T-helper 17 cell (primary cell): ENCODE measurements at places on chromosomes 13 and 19.

DNA sequence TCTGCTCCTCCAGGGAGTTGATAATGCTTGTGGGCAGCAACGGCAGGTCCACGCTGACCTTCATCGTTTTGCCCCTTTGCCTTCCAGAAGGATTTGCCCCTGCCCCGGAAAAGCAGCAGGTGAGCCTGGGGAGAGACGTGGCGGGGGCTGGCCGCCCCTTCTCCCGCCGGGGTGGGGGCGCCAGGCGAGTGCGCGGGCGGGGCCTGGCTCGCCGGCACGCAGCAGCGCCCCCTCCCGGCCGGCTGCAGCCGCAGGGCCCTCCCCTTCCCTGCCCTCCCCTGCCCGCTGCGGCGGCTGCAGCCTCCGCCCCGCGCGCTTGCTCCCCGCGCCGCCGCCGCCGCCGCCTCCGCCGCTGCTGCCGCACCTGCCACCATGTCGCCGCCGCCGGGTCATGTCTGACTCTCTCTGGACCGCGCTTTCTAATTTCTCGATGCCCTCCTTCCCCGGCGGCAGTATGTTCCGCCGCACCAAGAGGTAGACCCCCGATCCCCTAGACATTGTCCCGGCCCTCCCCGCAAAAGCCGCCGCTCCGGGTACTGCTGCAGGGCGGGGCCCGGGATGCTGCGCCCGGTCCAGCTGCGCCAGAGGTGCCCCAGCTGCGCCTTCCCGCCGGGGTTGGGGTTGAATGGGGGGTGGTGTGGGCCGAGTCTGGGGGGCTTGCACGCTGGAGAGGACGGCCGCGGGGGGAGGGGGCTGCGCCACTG, at the start of gene MAST1:
Gene MAST1 (plus strand): TSS at position 334 of the 704 bp plus-strand sequence. CDS start 58 bp downstream, at position 392.
- DNase-seq: peak; percentile 49

DNA sequence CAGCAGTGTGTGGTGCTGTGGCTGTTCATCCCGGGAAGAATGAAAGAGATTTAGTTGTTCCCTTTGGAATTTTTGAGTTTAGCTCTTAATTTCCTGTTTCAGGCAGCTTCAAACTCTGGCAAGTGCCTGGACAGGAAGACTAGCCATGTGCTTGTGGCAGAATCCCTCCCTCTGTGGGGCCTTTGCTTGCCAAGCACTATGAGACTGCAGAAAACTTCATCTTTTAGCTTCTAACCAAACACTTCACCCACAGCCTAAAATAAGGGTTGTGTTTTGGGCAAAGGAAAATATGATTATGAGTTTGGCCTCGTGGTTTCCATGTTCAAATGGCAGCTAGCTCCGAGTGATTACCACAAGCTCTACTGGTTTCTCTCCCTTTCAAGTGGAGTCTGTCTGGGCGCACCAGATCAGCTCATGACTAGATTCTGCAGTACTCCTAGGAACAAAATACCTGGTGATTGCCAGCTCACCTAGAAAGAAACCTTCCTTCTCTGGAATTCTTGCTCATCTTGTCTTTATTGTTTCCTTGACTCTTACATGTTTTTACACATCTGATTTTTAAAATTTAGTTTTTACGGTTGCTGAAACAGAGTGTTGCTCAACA, 707.5 kb downstream of the SLITRK6 start:
- DNase-seq: no peak

- DNase-seq: no peak
Measured at GRCh38 chr19:4363571-4364304, 20.4 kb downstream of the MPND start.

- DNase-seq: no peak
Measured at GRCh38 chr13:105007166-105007808, 1528.2 kb downstream of the EFNB2 start.

DNA sequence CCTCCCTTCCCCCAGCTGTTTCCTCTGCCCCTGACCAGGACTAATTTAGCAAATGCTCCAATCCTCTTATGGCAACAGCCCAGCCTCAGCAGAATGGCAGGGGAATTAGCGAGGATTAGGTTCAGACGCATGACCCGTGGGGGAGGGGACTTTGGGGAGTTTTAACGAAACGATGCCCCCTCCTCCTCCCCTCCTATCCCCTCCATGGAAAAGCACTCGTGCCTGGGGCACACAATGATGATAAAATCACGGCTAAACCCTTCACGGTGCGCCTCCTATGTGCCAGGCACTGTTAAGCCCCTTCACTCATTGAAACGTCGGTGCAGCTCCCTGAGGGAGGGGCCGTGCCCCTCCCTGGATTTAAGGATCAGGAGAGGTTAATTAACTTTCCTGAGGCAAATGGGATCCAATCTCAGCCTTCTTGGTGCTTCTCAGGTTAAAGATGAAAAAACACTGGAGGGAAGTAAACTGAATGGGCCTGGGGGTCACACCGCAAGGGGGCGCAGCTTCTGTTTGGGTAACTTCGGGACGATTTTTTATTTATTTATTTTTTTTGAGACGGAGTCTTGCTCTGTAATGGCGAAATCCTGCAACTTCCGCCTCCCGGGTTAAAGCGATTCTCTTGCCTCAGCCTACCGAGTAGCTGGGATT, 10.1 kb upstream of the TPRX2 start:
- DNase-seq: no peak

DNA sequence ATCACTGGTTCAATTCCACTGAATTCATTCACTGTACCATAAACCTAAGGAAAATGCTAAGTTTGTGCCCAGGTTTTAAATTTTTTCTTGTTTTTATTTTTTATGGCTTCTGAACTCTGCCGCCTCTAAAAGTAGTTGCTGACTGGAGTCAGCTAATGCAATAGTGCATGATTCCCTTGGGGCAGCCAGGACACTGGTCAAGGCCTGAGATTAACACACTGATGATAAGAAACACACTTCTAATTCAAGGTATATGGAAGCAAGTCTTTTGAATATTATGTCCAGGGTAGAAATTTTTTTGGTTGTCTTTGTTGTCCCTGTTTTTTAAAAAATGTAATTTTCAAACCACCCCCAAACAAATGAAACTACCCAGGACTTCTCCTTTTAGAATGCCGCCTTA, 72.2 kb downstream of the CDADC1 start:
- no peak for DNase-seq

DNA sequence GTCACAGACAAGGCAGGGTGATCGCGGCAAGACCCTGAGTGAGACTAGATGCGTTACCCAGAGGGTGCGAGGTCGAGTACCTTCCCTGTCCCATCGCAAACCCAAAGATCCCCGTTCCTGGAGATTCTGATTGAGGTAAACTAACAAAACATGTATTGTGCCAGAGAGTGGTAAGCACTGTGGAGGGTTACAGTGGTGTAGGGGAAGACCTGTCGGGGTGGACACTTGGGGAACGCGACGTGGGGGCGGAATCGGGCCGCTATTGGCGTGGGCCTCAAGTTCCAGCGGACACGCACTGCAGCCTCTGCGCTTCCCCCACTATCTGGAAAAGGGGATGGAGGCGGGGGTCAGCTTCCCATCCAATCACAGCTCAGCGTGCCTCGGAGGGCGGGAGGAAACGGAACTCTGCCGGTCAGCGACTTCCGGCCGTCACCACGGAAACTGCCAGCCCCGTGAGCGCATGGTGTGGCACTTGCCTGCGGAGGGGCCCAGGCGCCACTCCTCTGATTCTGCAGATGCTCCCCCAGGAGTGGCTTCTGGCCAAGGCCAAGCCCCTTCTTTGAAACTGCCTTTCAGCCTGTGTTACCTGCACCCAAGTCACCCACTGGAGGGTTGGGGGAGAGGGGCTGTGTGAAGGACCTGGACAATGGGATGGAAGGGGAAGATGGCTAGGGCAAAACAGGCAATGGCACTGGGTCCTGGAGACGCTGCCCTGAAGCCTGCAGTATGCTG, 1.0 kb upstream of the UBE2M start:
- DNase-seq: no peak

GRCh38 chr19:1299801-1300200, 14.1 kb downstream of the EFNA2 start:
- no peak for DNase-seq

DNA sequence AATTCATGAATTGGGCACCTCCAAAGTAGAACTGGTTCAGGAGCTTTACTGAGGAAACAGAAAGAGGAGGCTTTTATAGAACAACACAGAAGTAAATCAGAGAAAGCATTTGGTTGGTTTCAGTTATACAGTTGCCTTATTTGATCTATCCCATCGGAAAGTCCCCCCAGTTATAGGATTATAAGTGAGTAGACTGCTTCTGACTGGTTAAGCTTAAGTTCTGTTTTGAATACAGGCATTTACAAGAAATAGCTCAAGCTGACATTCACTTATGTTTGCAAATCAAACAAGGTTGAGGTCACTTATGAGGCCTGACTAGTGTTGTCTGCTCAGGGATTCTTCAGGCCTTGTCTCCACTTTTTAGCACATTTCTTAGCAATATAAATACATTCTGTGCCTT, 857.4 kb downstream of the EFNB2 start:
- no peak for DNase-seq
